ENCODE measurements at places on chromosomes 4 and X.

- H3K4me3 ChIP-seq, result no peak overlapping the region
- no peak for DNase-seq
- no peak overlapping the region for H3K27ac ChIP-seq
- no peaks in the 10 kb centered on the region for H3K27me3 ChIP-seq
These were observed 98.9 kb upstream of the MED14 start for GRCh38 chrX:40834225-40834624.

- no peak overlapping the region for H3K27ac ChIP-seq
- no peaks in the 10 kb centered on the region for H3K36me3 ChIP-seq
- no peaks in the 10 kb centered on the region for H3K4me1 ChIP-seq
- no peaks in the 10 kb centered on the region for H3K27me3 ChIP-seq
These were observed 46.1 kb downstream of the MID1IP1 start for GRCh38 chrX:38847206-38847902.

DNA sequence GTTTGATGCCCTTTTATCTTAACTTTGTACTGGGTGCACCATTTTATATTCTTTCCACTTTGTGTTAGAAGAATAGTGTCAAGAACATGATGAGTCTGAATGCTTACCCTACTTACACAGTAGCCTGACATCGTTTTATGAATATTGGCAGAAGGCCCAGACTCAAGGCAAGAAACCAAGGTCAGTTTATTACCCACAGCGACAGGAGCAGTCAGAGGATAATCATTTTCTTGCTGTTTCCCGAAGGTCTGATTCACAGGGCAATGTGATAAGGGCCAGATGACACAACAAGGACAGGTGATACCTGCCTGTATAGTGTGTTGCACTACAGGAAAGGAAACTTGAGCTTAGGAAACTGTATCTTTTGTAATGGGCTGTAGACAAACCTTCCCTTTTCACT lies 417.4 kb downstream of the SPOCK3 start:
- no peaks in the 10 kb centered on the region for H3K4me1 ChIP-seq
- H3K36me3 ChIP-seq, result no peaks in the 10 kb centered on the region
- no peak overlapping the region for H3K27ac ChIP-seq

DNA sequence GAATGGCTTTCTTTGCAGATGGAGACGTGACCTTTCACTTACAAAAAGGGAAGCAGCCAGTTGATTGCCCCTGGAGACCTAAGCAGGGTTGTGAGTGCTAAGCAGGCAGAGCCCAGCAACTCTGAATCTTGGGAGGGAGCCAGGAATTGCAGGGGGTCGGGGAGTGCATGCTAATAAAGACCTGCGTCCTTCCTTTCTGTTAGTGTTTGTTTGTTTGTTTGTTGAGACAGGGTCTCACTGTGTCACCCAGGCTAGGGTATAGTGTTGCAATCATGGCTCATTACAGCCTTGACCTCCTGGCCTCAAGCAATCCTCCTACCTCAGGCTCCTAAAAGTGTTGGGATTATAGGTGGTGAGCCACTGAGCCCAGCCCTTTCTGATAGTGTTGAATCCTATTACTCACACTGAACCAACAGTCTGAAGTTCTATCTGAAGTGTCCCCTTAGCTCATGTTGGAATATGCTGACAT lies 137.4 kb downstream of the CEP135 start:
- DNase-seq, result no peak
- H3K4me1 ChIP-seq, result no peaks in the 10 kb centered on the region
- no peak overlapping the region for H3K27ac ChIP-seq
- H3K4me3 ChIP-seq, result no peak overlapping the region
- H3K36me3 ChIP-seq, result no peaks in the 10 kb centered on the region

DNA sequence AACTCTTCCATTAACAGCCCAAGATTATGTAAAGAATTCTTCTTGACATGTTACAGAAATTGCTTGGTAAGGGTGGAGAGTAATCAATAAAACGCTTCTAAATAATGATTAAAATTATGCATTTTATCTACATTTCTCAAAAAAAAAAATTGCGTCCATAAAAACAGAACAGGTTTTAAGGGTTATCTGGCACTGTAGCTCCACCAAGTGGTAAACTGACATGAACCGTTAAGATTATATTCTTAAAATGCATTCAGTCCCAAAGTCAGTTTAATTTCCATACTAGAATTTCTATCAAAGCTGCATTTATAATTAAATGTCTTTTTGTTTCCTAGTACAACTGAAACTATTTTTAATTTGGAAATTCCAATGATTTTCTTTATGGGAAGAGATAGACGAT lies 214.0 kb upstream of the UGT8 start:
- no peaks in the 10 kb centered on the region for H3K27me3 ChIP-seq
- H3K4me1 ChIP-seq, result peaks cover 13% of the 10 kb centered on the region
- DNase-seq, result peak; percentile 57

DNA sequence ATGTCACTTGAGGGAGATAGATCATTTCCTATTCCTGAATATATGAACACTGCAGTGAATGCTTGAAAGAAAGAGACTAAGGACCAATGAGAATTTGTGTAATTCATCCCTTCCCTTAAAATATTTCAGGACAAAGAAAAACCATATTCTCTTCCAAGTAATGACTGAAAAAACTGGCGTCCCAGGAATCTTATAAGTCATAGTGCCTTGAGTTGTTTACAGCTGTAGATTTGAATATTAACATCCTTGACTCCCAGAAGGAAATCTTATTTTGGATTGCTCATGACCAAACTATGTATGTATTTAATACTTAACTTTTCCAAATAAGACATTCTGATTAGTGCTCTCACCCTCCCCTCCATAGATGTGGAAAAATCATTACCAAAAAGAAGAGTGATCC lies 55.5 kb downstream of the CLDN22 start:
- no peak for DNase-seq
- no peak overlapping the region for H3K27ac ChIP-seq
- peaks cover 20% of the 10 kb centered on the region for H3K4me1 ChIP-seq
- H3K36me3 ChIP-seq, result peaks cover 9% of the 10 kb centered on the region
- no peaks in the 10 kb centered on the region for H3K27me3 ChIP-seq

- DNase-seq, result no peak
- no peaks in the 10 kb centered on the region for H3K27me3 ChIP-seq
- no peak overlapping the region for H3K4me3 ChIP-seq
- H3K36me3 ChIP-seq, result no peaks in the 10 kb centered on the region
These were observed 29.3 kb upstream of the ABCG2 start for GRCh38 chr4:88187766-88188165.

- H3K4me3 ChIP-seq, result no peak overlapping the region
- H3K27ac ChIP-seq, result no peak overlapping the region
- H3K36me3 ChIP-seq, result no peaks in the 10 kb centered on the region
- H3K4me1 ChIP-seq, result no peaks in the 10 kb centered on the region
These were observed 1.8 kb downstream of the GPR78 start for GRCh38 chr4:8582016-8582415.

Data from PC-3 (cell line).